ENCODE measurements at places on chromosomes 13 and 19.

- no peak for DNase-seq
These were observed 1220.9 kb downstream of the PCDH9 start for GRCh38 chr13:66009241-66009640.

GRCh38 chr19:14370169-14370939, 10.9 kb upstream of the ADGRE5 start:
- DNase-seq, result no peak

DNA sequence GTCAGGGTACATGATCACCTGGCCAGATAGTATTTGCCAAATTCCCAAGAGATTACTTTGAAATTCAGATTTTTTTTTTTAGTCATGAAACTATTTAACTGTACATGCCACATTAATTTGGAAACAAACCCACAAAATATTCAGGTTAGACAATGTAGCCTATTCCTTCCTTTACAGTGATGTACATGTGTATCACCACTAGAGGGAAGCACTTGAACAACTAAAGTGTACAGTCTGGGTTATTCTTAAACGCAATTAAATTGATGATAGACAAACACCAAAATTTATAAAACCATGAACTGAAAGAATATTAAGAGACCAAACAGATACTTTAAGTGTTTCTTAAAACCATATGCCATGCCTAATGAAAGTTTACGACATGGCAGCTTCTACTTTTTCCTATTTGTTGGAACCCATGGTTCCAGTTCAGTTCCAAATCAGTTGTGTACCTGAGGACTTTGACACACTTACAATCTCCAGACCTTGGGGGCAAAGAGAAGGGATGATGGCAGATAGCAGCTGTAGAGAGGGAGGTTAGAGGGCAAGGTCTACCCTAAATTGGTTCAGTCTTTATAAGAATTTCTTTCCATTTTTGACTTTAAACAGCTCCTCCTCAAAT, 52.8 kb downstream of the TNFSF13B start:
- peak; percentile 71 for DNase-seq

DNA sequence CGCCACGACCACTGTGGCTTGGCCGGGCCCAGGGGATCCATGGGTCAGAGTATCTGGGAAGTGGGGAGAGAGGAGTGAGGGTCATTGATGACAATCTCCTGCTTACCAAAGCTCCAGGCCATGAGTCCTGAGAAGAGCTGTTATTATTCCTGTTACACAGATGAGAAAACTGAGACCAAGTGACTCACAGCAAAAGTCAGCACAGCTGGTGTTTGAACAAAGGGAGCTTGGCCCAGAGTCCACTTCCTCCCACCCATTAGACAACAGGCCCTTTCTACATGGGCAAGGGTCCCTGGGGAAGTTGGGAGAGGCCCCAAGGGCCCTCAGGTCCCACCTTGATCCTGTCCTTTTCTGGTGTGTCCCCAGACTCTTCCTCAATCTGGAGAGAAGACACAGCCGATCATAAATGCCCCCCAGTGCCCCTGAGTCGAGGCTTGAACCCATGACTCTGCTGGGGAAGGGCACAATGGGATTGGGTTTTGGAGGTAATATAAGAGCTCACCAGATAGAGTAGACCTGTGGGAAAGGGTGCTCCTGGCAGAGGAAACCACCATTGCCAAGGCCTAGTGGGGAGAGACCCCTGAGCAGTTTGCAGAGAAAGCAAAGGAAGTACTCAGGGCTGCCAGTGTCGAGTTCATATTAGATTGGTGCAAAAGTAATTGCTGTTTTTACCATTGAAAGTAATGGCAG, 6.8 kb downstream of the FUT6 start:
- peak; percentile 46 for DNase-seq

- DNase-seq, result no peak
These were observed 19.6 kb downstream of the KLF12 start for GRCh38 chr13:74114641-74115040.

GRCh38 chr19:13133241-13133870, 15.3 kb downstream of the NACC1 start:
- DNase-seq, result no peak

GRCh38 chr19:41323430-41324125, 13.6 kb downstream of the CCDC97 start:
- DNase-seq, result peak; percentile 94

GRCh38 chr19:50657712-50658440, 8.6 kb downstream of the C19orf81 start:
- peak; percentile 59 for DNase-seq

DNA sequence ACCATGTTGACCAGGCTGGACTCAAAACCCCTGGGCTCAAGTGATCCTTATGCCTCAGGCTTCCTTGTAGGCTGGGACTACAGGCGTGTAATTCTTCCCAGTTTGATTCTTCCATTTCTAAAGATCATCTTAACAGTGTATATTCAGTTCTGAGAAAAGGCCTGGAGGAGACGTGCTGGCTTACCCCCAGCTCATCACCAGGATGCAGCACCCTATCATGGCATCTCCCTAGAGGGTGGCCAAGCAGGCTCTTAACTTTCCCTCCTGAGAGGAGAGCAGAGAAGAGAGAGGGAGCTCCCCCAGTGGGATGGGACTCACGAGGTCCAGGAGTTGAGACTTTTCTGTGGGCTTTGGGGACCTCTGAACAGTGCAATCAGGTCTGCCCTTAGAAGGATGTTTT, 2.1 kb upstream of the TUBA3C start:
- no peak for DNase-seq

- peak; percentile 47 for DNase-seq
These were observed 55.0 kb upstream of the TM9SF2 start for GRCh38 chr13:99446242-99446641.

DNA sequence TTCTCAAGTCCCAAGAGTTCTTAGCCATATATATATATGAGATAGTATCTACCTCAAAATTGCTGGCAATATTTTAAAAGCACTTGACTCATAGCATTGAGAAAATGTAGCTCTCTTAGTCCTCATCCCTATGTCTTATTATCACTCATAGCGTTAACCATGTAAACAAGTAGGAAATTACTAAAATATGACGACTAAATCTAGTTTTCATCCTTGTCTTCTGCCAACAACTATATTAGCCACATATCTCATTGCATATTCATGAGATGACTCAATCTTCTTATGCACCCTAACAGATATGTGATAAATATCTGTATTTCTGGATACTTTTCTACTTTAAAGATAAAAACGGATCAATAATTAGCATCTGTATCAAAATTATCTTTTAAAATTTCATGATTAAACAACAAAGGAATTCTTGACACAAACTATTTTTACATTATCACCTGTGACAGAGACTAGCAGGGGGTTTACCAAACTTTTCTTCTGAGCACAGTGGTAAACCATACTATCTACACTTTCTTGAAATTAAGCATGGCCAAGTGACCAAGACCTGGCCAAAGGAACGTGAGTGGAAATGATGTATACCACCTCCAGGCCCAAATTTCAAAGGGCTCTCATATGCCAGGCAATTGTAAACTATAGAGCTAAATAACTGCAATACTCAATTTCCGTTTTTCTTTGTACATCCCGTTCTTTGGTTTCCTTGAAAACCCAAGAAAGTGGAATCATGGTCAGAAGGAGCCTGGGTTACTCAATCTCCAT, 45.7 kb downstream of the ZC3H13 start:
- DNase-seq, result no peak

DNA sequence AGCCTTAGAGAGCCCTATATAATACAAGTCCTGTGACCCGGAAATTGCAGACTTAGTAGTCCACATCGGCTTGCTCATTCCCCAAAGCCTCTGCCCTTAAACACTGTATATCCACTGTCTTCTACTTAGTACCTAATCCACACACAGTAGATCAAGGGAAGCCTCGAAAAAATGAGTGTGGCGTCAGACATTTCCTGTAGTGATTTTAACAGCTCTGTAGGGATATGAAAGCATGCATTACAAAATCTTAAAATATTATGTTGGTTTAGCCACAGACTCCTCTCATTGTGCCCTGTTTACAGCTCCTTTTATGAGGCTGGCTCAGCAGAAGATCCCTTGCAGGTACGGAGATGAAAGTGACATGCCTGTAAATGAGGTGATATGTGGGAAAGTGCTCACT, 416.3 kb downstream of the LIG4 start:
- peak; percentile 51 for DNase-seq

- no peak for DNase-seq
These were observed 195.0 kb upstream of the STARD13 start for GRCh38 chr13:33480561-33480960.

DNA sequence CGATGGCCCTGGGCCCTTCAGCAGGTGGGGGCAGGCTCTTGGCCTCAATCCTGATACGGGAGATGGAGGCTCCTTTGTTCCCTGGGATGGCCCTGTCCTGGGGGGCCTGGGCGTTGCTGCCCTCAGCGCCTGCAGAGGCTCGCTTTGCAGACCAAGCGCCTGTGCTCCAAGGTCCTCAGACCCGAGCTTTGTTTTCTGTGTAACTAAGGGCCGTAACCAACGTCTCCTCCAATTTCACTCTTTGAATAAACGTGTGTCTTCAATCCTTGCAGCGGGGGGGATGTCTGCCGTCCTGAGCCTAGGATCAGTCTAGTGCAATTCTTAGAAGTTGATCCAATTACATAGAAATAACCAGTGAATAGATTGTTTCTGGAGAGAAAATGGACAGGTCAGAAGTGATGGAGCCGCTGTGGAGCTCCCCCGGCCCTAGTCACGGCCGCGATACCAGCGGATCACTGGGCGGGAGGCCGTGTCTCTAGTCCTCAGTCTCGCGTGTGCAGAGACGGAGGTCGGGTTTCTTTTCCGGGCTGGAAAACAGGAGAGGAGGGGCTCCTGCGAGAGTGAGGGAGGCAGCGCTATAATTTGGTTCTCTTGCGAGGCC, 5.3 kb downstream of the PTBP1 start:
- no peak for DNase-seq

- no peak for DNase-seq
These were observed 3.8 kb downstream of the S1PR2 start for GRCh38 chr19:10227026-10227971.

DNA sequence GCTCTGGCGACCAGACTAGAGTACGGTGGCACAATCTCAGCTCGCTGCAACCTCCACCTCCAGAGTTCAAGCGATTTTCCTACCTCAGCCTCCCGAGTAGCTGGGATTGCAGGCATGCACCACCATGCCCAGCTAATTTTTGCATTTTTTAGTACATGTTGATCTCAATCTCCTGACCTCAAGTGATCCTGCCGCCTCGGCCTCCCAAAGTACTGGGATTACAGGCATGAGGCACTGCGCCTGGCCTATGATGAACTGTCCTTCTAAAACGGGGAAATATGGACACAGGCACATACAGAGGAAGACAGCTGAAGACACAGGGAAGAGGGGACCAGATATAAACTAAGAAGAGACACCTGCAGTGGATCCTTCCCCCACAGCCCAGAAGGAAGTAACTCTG, 12.7 kb downstream of the CLEC4M start:
- DNase-seq, result no peak

DNA sequence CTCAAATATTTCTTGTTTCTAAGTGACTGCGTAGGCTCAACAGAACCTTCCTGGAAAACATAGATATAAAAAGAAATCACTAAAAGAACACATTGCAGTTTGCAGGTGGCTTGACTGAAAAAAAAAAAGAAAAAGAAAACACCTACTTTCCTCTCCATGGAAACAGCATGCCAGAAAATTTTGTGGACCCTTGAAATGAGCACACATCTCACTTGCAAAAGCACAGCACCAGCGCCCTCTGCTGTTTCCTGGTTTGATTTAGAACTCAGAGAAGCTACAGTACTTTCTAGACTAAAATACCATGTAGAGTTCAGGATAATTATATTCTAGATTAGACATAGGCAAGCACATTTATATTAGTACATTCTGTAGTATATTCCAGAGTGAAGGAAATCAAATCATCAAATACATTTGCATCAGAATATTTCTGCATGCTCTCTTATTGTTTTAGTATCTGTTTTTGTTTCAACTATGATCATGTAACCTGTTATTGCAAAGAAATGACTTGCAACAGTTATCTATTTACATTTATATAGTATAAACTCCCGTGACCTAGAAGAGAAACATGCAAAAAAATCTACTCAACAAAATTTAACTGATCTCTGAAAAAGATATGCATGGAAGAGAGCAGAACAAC, 22.3 kb upstream of the XPO4 start:
- peak; percentile 68 for DNase-seq

DNA sequence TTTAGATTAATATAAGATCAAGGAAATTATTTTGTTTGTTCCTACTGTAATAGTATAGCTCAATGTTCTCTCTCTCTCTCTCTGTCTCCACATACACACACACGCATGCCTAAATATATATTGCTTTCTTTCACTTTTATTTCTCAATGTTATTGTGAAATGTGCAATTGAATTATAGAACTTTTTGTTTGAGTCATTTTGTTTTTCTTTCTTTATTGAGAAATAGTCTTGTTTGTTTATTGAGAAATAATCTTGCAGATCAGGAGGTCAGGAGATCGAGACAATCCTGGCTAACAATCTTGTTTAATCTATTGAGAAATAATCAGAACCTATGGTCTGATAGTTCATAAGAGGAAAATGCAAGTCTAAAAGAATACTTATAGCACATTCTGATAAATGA, 1581.3 kb downstream of the EFNB2 start:
- no peak for DNase-seq

DNA sequence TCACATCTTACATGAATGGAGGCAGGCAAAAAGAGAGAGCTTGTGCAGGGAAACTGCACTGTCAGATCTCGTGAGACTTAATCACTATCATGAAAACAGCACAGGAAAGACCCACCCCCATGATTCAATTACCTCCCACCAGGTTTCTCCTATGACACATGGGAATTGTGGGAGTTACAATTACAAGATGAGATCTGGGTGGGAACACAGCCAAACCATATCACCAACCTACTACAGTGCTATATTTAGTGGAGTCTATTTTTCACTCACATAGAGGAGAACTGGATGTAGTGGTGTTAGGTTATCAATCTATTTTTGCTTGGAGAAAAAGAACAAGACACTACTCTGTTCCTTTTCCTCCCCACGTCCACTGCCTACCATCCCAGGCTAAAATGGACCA, 276.6 kb downstream of the KCTD12 start:
- no peak for DNase-seq

- no peak for DNase-seq
These were observed 95.1 kb downstream of the TSHZ3 start for GRCh38 chr19:31254180-31254551.

DNA sequence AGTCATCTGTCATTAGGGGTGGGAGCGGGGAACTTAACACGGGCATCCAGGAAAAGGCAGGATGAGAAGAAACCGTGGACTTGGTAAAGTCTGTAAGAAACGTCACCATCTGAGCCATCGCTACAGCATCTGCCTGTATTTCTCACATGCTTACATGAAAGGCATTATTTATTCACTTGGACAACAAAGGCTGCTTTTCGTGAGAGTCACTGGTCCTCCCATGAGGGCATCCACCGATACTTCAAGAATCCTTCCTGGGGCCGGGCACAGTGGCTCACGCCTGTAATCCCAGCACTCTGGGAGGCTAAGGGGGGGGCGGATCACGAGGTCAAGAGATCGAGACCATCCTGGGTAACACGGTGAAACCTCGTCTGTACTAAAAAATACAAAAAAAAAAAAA, 16.1 kb downstream of the ZNF446 start:
- DNase-seq, result no peak

DNA sequence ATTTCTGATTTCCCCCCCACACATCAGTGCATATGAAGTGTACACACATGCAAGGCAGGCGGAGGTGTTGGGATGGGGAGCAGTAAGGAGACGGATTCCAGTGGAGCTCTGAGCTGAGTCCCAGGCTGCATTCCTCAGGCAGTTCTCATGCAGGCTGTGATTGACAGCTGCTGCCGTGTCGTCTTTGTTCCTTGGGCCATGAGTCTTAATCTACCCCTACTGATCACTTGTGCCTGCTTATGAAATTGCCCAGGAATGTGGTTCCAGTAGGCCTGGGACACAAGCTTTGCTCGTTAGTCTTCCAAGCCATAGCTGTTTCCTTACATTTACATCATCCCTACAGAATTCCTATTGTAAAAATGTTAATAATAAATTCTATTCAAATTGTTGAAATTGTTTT, 1241.9 kb downstream of the UQCRFS1 start:
- no peak for DNase-seq

All from NCI-H69 (cell line).